ENCODE measurements at places on chromosomes 5 and 9.

- DNase-seq = no peak
Measured at GRCh38 chr9:105089874-105090273, 154.6 kb upstream of the SLC44A1 start.

DNA sequence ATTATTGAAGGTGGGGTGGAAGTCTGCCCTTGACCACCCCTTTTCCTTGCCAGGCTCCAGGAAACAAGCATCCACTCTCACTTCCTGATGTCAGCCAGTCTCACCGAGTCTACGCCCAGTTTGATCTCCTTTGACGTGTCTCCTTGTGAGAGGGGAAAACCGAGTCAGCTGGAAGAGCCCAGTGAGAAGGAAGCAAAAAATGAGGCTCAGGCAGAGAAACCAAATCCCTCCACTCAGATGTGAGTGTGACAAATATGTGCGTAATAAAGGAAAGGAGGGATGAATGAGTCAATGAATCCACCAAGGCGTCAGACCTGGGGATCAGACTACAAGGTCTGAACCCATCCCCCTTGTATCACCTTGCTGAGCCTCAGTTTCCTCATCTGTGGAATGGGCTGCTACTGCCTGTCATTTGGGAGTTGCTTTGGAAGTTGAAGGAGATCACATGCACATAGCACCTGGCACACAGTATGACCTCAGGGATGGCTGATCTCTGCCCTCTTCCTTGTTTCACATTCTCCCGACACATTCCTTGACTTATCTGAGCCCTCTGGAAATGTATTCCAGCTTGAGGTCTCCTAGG is 61.3 kb upstream of the XPA start:
- DNase-seq = no peak

GRCh38 chr9:93223260-93224180 is 39.6 kb downstream of the WNK2 start:
- no peak for DNase-seq

GRCh38 chr5:133742431-133742988 is 130.2 kb upstream of the FSTL4 start:
- DNase-seq = peak; percentile 38

- DNase-seq = no peak
Measured at GRCh38 chr5:41143131-41143901, 70.0 kb downstream of the C6 start.

DNA sequence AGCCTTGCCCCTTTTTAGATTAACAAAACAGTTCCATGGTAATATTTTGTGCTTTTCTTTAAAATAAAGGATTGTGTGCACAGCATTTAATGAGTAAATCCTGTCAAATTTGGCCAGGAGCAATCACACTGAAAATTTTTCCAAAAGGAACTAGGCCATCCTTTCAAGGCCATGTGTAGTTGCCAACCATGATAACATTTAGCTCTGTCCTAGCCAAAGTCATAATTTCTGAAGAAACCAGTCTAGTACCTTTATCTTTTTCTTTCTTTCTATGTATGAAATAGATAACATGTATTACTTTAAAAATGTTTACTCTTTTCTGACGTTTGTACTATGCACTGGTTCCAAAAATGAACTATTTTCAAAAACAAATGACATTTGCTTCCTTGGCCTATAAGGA is 143.7 kb downstream of the PBX3 start:
- no peak for DNase-seq

Measured in activated CD8-positive, alpha-beta memory T cell treated with anti-CD3 and anti-CD28 coated beads, Interleukin-2, amount 10 ng/mL, durations not matched to agents 7 days and 5 days (primary cell).